ENCODE measurements at places on chromosomes 2 and 18.
A peak's percentile ranks its signal among the peaks of the same experiment; 100 is the strongest.

DNA sequence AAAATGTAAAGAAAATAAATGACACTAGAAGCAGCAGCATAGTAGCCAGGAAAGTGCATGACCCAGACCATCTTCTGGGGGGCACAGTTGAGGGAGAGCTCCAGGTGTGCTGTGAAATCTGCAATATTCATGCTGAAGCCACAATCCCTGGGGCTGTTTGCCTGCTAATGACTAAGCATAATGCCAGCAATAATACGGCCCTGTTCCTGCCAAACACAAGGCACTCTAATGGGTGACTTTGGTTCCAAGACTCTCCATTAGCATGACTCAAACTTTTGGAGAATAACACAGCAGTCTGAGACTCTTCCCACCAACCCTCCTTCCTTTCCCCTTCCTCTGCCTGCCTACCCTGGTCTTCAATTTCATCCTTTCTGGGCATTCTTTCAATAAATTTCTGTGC lies 77.9 kb upstream of the DOCK10 start:
- no peak for DNase-seq

GRCh38 chr2:30665761-30666265 lies 141.4 kb downstream of the CAPN13 start:
- DNase-seq, result no peak

DNA sequence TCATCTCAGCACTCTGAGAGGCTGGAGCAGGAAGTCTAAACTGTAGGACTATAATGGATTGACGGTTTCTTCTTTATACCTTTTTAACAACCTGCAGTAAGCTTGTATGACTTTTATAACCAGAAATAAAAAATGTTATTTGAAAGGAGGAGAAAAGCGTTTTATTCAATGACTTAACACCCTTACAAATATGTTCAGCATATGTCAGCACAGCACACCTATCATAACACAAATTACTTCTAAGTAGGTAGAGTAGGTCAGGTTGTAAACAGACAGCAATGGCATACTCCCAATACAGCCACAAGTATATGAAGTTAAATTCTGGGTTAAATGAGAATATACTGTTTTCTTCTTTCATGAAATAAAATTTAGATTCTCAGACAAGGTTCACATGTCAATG lies 16.1 kb downstream of the RAB1A start:
- no peak for DNase-seq

- no peak for DNase-seq
Observed at GRCh38 chr18:42712065-42712464, 403.4 kb downstream of the RIT2 start.

DNA sequence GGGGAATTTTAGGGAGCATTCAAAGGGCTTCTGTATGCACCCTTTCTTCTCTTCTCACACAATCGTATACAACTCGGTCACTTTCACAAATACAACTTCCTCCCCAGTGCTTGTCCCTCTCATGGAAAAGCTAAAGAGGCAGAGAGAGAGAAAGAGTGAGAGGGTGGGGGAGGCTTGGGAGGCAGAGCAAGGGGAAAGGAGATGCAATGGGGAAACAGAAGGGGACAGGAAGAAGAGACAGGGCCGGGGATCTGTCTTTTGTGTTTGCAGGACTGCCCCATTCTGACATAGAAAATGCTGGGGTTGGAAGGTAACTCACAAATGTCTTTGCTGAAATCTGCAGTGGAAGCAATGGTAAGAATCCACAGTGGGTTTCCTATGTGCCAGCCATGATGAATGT lies 2.1 kb upstream of the MC2R start:
- DNase-seq, result no peak

DNA sequence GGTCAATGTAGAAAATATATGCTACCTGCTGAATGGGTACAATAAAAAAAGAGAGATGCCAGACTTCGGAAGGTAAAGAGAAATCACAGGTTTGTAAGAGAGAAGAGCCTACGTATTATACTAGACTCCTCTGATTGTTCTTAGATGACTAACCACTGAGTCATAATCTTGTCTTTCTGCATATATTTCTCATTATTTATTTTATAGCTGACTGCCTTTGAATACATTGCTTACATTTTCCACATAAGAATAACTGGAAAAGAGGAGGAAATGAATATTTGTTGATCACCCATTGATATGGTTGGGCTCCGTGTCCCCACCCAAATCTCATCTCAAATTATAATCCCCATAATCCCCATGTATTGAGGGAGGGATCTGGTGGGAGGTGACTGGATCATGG lies 90.3 kb upstream of the RAB27B start:
- no peak for DNase-seq

DNA sequence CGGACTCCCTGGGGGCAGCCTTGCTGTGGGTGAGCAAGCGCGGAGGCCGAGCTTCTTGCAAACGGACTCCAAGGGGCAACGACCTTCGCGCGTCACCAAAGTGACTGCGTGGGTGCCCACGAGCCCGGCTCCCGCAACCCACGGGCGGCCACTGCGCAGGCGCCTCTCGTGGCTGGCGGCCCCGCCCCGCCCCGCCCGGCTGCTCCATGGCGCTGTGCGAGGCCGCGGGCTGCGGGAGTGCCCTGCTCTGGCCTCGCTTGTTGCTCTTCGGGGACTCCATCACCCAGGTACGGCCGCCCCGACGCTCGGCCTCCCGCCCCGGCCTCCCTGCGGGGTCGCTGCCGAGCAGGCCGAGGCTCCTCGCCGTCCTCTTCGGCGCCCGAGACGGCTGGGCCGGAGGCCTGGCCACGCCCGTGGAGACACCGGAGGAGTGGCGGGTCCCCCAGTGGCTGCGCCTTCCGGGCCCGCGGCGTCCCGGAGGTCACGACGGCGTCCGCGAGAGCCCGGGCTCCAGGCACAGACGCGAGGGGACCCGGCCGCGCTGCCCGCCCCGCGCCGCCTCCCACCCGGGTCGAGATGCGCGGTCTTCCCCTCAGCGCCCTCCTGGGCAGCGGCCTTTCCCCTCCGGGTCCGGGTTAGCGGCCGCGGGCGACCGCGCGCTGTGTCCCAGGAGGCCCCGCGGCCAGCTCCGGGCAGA lies at the start of gene IAH1:
IAH1 (plus strand) TSS at position 191 of the 697 bp plus-strand sequence; CDS start at position 207, 16 bp downstream.
- peak; percentile 52 for DNase-seq

DNA sequence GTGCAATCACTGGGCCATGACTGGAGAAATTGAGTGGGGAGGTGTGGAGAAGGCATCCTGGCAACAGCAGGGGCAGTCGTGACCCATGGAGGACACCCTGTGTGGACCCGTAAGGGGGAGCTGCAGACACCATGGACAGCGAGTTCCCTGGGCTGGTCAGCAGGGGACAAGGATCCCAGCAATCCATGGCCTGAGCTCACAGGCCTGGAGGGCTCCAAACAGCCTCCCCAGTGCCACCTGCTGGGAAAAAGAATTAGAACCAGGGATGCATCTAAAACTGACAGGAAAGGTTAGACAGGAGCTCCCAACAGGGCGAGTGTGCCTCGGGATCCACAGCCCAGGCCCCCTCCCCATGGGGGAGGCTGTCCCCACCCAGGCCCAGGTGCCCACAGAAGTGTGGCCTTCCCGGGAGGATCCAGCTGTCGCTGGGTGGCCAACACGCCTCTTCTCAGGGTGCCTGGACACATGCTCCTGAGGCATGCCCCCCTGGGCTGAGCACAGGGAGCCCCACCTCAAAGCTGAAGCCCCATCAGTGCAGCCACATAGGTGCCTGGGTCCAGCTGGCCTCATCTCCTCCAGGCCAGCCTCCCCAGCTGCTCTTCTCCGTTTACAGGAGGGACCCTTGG lies 20.5 kb upstream of the KIF1A start:
- no peak for DNase-seq

GRCh38 chr18:79644006-79644665 lies 35.5 kb upstream of the CTDP1 start:
- DNase-seq, result peak; percentile 66

All from stimulated activated CD4-positive, alpha-beta T cell treated with anti-CD3 and anti-CD28 coated beads, Interleukin-12 subunit alpha, Interleukin-12 subunit beta, amount 100 ng/mL, for 24 hours (primary cell).